AML-193 (cell line): ENCODE measurements at places on chromosomes 7 and 10.
A peak's percentile ranks its signal among the peaks of the same experiment; 100 is the strongest.

- DNase-seq: no peak
These were observed 17.2 kb downstream of the ECHDC3 start for GRCh38 chr10:11759347-11759746.

DNA sequence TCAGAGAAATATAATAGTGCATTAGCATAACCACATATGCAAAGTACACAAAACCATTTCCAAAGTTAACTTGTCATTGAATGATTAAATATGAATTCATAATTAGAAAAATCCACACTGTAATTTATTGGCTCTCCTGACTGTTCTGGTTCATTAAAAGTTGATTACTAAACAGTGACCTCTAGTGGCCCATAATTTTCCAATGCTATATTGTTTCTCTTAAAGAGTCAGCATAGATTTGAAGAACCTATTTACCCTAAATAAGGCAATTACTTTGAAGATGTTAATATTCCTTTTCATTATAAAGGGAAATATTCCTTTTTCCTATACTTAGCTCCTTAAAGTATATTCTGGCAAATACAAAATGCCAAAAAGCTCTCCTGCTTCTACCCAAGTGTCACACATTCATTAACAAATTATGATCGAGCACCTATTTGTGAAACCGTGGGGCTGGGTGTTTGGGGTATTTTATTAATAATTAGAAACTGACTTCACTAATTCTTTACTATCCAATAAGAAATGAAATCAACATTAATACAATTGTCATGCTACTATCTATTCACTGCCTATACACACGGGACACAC is 86.2 kb downstream of the HIBADH start:
- DNase-seq: peak; percentile 58

DNA sequence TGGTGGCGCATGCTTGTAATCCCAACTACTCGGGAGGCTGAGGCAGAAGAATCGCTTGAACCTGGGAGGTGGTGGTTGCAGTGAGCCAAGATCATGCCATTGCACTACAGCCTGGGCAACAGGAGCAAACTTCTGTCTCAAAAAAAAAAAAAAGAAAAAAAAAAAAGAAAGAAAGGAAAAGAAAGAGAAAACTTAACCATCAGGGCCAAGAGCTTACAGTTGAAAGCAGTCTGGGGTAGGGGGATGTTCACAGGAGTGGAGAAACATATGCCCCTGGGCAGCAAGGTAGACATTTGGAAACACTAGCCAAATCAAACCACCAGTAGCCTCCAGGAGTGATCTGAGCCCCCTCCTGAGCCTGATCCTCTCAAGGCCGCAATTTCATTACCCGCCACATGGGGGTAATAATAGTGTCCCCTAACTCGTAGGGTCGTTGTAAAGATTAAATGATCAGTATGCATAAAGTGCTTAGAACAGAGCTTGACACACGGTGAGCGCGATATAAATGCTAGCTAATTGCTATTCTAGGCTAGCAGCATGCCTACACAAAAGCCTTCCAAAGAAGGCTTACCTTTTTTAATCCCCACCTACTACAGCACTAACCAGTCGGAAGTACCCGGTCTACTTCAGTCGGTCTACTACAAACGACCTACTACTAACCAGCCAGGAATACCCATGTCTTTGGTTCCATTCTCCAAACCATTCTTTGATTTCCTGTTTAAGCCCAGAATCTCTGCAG is 274.3 kb upstream of the NEBL start:
- DNase-seq: no peak

DNA sequence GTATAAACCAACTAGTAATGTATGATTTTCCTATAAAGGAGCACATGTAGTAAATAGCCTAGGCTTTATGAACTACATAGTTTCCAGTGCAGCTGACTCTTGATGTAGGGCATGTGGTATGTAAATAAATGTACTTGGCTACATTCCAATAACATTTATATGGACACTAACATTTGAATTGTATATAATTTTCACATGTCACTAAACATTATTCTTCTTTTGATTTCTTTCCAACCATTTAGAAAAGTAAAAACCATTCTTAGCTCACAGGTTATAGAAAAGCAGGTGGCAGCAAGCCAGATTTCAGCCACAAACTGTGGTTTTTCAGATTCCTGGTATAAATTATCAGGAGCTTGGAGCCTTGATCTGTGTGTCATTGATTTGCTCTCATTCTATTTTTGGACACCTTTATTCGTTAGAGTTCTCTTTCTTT is 1182.0 kb downstream of the CNTNAP2 start:
- DNase-seq: no peak

DNA sequence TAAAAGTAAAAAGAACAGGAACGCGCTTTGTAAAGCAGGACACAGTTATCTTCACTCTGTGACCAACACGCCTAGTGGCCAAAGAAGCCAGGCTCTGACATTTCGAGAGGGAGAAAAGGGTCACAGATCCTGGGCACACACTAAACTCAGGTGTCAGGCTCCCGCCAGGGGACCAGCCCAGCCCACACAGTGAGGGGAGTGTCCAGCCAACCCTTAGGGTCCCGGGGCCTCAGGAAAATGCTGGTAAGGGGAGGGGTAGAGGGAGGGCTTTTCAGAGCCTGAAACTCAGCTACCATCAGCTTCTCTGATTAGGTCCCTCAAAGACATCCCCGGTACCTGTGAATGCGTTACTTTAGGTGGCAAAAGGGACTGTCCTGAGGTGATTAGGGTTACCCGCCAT is 16.6 kb downstream of the ANXA11 start:
- DNase-seq: no peak

DNA sequence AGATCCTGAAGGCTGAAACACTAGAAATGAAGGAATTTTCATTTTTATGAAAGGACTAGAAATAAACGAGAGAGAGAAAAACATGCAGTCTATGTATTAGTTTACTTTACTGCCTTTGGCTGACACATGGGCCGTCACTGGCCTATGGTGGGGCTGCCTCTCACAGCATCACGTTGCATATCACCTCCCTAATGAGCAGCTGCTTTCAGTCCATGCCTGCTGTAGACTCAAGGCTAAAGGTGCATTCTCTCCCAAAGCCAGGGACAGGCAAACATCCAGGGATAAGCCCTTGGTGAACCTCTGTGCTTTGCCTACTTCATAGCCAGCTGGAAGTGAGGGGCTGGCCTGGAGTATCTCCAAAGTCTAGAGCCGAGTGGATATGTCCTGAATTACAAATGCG is 359.4 kb downstream of the GPAM start:
- no peak for DNase-seq

GRCh38 chr10:91779011-91779605 is 19.1 kb upstream of the TNKS2 start:
- DNase-seq: no peak

DNA sequence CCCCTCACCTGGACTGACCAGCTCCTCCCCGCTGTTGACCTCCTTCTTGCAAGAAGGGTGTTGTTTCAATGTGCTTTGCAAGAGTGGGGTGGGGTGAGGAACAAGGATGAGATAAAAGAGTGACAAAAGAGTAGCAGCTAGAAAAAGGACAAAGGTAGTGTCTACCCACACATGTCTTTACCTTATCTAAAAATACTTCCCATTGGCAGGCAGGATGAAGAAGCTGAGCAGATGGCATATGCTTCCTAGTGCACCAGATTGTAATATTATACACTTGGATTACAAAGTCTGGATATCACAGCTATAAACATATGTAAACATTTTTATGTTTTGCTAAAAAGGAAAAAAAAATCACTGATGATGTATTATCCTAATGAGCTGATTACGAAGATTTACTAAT is 34.5 kb downstream of the CHN2 start:
- DNase-seq: no peak

DNA sequence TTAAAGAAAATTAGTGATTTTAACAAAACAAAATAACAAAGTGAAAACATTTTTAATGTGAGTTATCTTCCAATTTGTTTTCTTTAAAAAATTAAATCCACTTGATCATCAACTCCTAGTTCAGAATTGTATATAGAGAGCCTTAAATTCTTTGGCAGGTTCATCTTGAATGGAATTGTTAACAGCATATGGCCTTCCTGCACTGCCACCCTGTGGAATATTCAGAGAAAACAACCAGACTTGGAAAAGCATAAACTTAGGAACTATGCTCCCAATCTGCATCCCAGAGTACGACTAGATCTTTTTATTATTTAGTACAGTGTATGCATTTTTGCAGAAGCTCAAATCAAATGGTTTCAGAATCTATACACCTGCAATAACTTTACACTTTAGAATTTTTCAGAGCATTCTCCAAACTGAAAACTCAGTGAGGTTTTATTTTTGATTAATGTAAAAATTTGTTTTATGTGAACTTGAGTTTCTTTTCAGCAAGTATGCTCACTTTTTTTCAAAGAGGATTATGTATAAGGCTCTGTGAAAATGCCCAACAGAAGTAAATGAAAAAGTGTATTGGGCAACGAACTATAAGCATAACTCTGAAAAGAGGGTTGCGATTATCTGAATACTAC is 44.9 kb upstream of the ANK3 start:
- peak; percentile 32 for DNase-seq

DNA sequence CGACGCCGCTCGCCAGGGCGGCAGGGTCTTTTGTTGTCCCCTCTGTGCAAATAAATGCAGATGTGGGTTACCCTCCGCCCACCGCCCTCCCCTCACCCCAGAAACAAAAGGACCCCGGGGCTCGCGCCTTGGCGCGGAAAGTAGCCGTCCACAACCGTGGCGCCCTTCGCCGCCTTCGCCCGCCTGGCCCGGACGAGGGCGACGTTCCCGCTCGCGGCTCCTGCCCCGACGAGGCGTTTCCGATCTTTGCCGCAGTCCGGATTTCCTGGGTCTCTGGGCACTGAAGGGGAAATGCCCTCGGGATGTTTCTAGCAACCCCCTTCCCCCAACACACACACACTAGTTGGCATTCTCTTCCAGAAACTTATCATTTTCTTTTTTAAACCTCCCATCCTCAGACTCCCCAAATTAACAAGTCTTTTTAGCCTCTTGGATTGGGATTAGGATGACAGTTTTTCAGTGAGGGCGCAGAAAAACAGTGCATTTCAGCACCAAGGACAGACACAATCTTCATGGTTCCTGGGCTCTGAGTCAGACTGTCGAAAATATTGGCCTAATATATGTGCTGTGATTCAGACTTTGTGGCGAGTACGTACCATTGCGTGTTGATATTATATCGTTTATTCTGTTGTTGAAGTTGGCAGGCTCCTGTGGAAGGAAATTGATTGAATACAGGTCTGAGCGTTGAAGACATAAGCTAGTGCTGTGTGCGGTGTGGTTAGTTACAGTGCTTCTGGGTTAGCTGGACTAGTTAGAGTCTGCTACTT is 771 bp downstream of the PHYHIPL start:
- no peak for DNase-seq

- DNase-seq: no peak
These were observed 6.5 kb upstream of the OGA start for GRCh38 chr10:101824736-101825135.

- no peak for DNase-seq
These were observed 427.9 kb upstream of the CELF2 start for GRCh38 chr10:10589540-10590303.

GRCh38 chr10:33901166-33901565 is 566.7 kb upstream of the NRP1 start:
- DNase-seq: no peak

DNA sequence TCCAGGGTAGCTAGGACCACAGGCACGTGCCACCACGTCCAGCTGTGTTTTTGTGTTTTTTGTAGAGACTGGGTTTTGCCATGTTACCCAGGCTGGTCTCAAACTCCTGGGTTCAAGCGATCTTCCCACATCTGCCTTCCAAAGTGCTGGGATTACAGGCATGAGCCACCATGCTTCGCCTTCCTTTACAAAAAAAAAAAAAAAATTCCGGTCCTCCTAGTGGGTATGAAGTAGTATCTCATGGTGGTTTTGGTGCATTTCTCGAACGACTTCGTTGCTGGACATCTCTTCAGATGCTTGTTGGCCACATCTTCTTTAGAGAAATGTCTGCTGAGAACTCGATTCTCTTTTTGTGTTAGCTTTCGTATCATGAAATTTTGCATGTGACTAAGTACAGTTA is 3.9 kb downstream of the PROSER2 start:
- DNase-seq: no peak

GRCh38 chr10:22259280-22259679 is 41.5 kb upstream of the EBLN1 start:
- peak; percentile 18 for DNase-seq

DNA sequence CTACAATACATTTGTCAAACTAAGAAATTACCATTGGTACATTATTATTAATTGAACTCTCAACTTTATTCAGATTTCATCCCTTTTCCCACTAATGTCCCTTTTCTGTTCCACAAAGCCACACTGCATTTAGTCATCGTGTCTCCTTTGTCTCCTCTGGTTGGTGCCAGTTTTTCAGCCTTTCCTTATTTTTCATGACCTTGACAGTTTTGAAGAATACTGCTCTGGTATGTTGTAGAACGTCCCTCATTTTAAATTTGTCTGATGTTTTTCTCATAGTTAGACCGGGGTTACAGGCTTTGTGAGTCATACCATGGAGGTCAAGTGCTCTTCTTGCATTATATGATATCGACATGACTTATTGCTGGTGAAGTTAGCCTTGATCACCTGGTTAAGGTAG is 173.3 kb upstream of the AGK start:
- DNase-seq: no peak

DNA sequence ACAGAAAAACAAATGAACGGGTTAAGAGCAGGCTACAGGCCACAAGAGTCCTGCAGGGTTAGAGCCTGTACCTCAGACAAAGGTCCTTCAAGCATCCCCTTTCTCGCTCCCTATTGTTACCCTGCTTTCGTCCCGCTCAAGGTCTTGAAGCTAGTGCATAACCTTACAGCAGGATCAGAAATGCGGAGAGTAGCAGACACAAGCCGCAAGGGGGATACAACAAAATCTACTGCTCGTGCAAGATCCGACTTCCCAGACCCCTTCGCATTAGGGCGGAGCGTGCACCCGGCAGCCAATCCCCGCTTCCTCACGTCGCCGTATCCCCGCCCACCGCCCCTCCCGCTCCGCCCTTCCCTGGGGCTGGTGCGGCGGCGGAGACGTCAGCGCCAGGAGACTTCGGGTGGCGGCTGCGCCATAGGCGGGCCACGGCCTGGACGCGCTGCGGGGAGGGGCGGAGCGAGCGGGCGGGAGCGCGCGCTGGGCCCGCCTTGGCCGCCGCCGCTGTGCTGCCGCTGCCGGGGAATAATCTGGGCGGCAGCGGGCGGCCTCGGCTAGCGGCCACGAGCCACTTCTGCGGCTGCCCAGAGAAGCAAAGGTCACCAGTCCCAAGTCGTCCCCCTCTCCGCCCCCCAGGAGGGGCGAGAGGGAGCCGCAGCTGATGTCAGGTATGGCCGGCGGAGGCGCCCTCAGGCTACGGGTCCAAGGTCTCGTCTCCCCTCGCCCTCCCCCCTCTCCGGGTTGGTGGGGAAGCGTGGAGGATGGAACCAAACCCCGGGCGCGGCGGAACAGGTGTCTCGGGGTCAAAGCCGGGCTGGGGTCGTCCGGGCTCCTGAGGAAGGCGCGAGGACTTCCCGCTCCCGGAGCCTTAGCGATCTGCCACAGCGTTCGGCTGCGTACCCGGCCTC is at the start of gene C1GALT1:
C1GALT1 (plus strand) TSS at position 389 of the 905 bp plus-strand sequence. CDS start 51,776 bp downstream, outside the sequence.
- DNase-seq: peak; percentile 93

- DNase-seq: no peak
These were observed 439.5 kb upstream of the NRP1 start for GRCh38 chr10:33773886-33774480.

DNA sequence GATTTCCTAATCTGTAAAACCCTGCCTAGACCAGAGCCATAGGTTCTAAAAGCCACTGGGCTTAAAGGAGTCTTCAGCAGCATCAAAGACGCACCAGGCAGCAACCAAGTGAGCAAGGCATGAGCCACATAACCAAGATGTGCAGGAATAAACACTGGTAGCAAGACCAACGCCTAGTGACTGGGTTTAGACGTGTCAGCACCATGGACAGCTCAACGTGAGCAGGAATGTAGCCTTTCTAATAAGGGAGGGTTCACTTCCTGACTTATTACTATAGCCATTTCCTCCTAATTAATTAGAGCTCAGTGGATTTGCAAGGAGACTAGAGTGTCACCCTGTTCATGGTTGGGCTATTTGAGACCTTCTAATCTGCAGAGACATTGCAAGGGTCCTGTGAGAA is 223.7 kb downstream of the LHFPL3 start:
- DNase-seq: peak; percentile 7
